Motor neuron (in vitro differentiated cells): ENCODE measurements at places on chromosomes 12 and 14. TPM values are rescaled to one million over a fixed set of nuclear protein-coding genes. Genes with fewer than 3 reads are reported as not detected.
A peak's percentile ranks its signal among the peaks of the same experiment; 100 is the strongest.

Gene PPP1R1A
- total RNA-seq = 14.1 and 14.2 TPM in 2 replicates

Gene FAM186B
- 3.0 and 3.9 TPM in 2 replicates for total RNA-seq

DNA sequence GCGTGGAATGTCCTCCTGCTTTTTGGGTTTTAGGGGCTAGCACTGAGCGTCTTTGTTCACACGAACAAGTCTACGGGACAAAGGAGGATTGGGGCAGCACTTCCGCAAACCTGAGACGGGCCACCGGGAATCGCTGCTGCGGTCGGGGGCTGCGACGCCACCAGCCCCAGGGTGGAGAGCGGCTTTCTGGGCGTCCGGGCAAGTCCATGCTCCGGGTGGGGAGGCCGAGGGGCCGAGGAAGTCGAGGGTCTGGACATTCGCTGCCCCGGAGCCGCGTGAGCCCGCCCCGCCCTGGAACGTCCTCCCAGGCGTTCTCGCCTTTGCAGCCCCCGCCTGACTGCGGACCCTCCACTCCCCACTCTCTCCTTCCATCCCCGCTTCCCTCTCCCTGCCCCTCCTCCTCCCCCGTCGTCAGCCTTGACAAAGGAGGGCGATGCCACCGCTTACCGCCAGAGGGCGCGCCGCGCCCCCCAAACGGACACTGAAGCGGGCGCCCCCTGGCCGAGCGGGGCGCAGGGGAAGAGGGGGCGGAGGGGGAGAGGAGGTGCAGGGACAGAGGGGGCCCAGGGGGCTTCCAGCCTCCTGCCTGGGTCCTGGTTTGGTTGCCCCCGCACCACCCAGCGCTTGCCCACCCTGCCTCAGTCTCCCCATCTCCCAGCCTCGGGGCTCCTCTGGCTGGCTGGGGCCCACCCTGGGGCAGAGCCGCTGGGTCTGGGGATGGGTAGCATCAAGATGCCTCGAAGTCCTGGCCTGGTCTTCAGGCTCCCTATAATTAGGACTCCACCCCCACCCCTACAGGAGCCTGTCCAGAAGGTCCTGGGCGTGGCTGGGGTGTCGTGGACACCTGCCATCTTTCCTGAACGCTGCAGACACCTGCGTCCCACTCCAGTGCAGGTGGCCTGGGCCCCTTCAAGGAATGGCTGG lies 39.1 kb upstream of the INF2 start:
- ATAC-seq = peak; percentile 93

DNA sequence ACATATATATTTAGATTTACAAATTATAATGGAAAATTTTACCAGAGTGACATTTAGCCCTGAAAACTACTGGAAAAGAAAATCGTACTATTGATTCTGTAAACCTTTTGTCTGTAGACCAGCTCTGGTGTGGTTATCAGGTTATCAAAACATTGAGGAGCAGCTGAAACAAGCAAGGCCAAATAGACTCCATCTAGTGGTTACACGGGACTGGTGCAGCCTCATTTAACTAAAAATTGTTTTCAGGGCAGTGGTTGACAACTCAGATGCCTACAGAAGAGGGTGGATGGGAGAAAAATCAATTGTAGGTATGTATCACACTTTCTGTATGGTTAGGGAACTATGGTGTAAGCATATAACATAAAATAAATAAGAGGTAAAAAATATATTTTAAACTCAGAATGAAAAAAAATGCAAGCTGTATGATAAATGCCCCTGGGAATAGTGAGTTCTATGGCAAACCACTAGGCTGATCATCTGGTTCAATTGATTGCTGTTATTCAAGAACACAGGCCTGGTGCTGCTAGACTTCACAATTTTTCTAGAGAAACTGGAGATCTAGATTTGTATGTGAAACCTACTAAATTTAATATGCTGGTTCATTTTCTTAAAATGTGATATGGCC lies 51.2 kb downstream of the ACSS3 start:
- ATAC-seq = no peak

- no peak for ATAC-seq
These were observed 1.5 kb downstream of the CRACR2A start for GRCh38 chr12:3751151-3752095.

Gene TTC9
- total RNA-seq = 3.1 and 3.4 TPM in 2 replicates
